ENCODE measurements at places on chromosomes 7 and 10.
A peak's percentile ranks its signal among the peaks of the same experiment; 100 is the strongest.

- DNase-seq: no peak
Observed at GRCh38 chr7:138669364-138669763, 31.8 kb downstream of the SVOPL start.

- DNase-seq: no peak
Observed at GRCh38 chr10:91007655-91008054, 86.8 kb upstream of the ANKRD1 start.

- no peak for DNase-seq
Observed at GRCh38 chr7:7911369-7912123, 57.0 kb upstream of the GLCCI1 start.

DNA sequence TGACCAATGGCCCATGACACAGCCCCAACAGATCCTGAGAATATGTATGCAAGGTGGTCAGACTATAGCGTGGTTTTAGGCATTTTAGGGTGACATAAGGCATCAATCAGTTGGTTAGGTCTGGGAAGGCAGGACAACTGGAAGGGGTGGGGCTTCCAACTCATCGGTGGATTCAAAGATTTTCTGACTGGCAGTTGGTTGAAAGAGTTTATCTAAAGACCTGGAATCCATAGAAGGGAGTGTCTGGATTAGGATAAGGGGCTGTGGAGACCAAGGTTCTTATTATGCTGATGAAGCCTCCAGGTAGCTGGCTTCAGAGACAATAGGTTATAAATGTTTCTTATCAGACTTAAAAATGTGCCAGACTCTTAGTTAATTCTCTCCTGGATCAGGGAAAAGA lies 60.3 kb upstream of the CFAP46 start:
- DNase-seq: no peak

DNA sequence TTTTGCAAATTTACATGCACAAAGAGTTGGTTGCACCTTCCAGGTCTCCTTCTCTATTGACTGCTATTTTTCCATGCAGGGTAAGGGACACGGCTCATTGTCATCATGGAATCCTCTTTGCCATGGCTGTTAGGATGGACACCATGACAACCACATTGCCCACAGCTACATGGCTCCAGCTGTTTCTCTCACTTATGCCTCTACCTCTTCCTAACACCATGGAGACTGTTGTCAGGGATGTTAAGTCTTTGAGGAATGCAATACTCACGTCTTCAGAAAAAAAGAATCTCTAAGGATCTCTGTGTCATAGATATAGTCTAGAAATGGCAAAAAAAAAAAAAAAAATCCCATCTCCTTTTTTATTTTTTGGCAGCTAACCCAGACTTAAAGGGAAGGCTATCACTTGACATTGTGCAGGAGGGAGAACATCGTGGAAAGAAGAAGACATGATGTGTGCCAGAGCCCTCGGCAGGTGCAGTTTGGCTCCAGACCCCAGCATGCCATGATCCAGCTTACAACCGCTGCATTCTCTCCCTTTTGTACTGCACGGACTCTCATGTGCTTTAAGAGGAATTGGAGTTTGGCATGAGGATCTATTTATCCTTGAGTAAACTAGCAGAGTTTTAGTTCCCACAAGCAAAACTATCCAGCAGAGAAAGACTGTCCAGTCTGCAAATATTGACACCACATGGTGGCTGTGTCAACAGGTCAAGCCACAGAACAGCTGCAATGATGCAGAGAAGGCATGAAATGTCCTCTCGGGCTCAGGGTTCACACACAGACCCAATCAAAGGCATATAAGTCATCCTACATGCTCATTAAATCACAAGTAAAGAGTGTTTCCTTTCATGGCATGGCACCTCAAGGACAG lies 70.8 kb downstream of the FRMD4A start:
- no peak for DNase-seq

GRCh38 chr10:33794460-33794859 lies 460.0 kb upstream of the NRP1 start:
- no peak for DNase-seq

- DNase-seq: no peak
Observed at GRCh38 chr7:28178599-28178998, 2.0 kb downstream of the JAZF1 start.

GRCh38 chr7:137122145-137122544 lies 221.4 kb downstream of the PTN start:
- no peak for DNase-seq

GRCh38 chr10:95237376-95238170 lies 43.5 kb downstream of the ACSM6 start:
- no peak for DNase-seq

DNA sequence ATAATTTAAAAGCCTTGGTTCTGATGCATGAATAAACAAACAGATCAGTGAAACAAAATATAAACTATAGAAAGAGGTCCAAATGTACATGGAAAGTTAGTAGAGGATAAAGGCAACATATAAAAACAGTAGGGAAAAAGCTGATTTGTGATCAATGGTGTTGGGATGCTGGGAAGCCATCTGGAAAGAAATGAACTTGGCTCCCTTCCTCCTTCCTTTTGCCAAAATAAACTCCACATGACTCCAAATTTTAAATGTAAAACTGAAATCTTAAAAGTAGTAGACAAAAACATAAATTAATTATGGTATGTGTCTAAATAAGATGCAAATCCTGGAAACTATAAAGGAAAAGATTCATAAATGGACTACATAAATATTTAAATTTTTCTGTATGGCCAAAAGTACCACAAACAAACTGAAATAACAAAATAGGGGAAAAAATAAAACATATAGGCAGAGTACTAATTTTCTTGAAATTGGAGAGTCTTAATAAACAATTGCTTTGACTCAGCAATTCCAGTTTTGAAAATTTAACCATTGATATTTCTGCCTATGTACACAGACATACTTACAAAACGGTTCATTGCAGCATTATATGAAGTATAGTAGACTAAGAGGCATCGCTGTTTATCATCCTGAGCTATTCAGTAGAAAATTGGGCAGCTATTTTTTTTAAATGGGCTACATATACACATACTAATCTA lies 77.0 kb upstream of the TRIM24 start:
- no peak for DNase-seq

DNA sequence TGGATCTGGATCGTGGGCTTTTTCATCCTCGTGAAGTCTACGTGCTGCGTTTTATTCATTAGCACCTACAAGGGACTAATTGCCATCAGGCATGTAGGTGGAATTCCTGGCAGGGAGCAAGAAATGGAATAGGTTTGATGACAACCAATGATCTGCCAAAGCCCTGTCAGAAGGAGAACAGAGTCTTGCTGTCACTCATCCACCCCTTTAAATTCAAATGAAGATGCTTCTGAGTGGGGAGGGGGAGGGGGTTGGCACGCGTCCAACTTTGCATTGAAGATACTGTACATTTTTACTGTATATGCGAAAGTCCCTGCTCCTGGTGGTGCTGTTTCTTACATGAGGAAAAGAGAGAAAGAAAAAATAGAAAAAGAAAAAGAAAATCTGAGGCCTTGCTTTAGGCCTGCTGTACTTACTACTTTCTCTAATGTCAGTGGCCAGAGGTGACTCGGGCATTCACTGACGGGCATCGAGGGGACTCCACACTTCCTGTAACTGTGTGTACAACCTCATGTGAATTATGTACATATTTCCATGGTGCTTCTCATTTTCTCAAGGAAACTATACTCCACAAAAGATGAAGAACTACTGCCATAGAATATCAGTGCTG lies 569.1 kb downstream of the INHBA start:
- DNase-seq: no peak

GRCh38 chr7:17147409-17147808 lies 151.0 kb upstream of the AHR start:
- DNase-seq: no peak

- no peak for DNase-seq
Observed at GRCh38 chr7:26007510-26007909, 144.5 kb upstream of the NFE2L3 start.

GRCh38 chr7:130959743-130960207 lies 225.8 kb upstream of the KLF14 start:
- no peak for DNase-seq

DNA sequence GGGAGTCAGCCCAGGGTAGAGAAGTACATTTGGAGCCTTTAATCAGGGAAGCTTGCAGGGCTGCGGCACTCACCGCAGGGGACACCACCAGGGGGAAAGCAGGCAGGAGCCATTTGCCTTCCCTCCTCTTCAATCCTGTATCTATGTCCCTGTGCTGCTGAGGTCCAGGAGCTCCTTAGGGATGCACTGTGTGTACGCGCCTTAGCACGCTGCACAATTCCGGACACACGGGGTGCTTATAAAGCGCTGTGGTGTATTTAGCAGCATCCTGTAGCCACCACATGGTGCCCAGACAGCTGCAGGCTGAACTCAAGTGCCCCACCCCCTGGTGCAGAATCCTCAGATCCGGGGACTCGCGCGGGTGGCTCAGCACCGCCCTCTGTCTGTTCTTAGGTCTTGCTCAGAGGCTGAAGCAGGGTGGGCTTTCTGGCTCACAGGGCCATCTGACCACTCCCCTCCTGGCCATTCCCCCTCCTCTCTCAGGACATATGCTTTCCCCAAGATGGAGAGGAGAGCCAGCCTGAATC lies 421.4 kb downstream of the SDK1 start:
- DNase-seq: peak; percentile 26

DNA sequence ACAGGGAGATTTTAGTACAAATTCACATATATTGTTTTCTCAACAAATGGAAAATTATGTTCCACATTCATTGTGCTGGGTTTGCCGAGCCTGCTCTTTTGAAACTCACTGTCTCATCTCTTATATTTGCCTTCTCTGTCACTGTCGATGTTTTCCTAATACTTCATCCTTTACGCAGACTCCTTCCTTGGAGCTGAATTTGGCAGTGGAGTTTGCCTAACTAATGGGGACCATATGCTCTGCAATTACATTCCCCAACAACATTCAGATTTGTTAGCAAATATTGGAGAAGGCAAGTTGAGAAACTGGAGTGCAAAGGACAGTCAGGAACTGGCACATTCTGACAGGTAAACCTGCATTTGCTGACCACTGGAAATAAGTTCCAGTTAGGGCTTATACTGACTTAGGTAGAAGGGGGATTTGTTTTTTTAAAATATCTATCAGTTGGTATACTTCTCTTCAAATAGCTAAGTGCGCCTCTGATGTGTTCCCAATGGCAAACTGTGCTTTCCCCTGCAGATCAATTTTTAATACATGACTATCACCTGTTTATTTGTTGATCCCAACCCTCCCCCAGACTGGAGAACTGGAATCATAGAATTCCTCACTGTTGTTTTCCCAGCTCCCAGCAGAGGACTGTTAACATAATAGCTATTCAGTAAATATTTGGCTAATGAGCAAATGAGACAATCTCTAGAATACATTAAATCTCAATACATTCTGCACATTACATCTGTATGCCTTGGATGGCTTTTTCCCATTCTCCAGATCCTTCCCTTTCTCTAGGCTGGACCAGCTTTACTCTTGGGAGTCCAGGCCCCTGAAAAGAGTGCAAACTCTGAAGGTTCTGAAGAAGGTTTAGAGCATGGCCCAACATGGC lies 769.3 kb downstream of the KCNMA1 start:
- DNase-seq: no peak

GRCh38 chr10:13589316-13589715 lies 2.6 kb downstream of the PRPF18 start:
- no peak for DNase-seq

- DNase-seq: no peak
Observed at GRCh38 chr7:1590476-1590875, 20.6 kb upstream of the PSMG3 start.

- no peak for DNase-seq
Observed at GRCh38 chr10:50788951-50789945, 49.5 kb downstream of the ASAH2B start.

GRCh38 chr10:6409971-6410643 lies 170.0 kb downstream of the PRKCQ start:
- DNase-seq: peak; percentile 13

GRCh38 chr7:111827863-111828504 lies 265.7 kb upstream of the IMMP2L start:
- no peak for DNase-seq

GRCh38 chr10:17710181-17710580 lies 41.8 kb upstream of the TMEM236 start:
- no peak for DNase-seq

- DNase-seq: no peak
Observed at GRCh38 chr10:28669227-28670173, 7.8 kb upstream of the BAMBI start.

DNA sequence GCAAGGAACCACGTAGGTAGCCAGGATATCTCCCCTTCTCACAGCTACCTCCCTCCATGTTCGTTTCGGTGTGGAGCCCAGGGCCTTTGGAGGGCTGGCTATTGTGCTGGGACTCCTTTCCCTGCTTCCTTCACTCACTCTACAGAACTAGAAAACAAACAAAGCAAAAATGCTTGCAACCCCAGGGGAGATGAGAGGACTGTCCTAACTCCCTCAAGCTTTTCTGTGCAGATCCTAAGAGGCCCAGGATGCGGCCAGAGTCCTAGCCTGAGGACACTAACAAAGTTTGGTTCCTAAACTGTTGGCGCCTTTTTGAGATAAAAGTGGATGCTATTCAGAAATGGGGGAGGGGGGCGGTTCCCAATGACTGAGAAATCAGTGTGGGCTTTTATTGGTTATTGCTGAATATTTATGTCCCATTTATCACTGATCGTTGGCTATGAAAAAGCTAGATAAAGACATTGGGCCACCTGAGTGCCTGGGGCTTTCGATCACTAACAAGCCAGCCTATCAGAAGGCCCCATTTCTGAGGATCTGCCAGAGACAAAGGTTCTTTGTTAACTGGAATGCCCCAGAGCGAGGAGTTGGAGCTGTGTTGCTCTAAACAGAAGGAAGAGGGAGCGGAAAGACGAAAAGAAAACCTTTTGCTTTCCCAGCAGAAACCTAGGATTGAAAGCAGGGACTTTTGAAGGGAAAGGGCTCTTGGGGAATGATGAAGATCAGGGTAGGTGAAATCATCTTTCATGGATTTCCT lies 95.2 kb upstream of the EGR2 start:
- no peak for DNase-seq

DNA sequence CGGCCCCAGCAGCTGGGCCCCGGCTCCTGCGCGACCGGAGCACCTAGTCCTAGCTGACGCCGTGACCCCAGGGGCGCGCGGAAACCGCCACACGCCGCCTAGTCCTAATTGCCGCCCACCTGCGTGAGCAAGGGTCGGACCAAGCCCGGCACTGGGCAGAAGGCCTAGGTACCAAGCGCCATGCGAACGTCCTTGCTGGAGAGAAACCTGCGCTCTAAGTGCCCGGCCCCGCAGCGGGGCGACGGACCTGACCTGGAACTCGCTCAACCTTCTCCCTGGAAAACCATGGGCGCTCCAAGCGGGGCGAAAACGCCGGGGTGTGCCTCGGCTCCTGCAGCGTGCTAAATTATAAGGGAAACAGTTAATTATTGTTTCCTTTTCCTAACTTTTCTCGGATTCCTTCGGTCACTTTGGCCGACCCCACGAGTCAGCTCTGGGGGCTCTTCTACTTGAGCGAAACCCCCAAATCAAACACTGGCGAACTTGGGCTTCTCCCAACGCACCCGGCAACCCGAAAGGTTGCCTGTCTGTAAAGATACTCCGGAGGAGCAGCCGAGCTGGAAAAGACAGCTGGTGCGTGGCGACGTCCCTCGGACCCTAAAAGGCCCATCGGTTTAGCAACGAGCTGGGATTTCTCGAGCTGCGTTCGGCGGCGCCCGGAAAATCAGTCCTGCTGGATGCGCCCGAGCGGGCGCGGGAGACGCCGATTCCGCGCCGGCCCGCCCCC lies 5.3 kb upstream of the EBF3 start:
- no peak for DNase-seq

GRCh38 chr7:124155432-124156022 lies 122.7 kb upstream of the TMEM229A start:
- DNase-seq: no peak

All from activated naive CD4-positive, alpha-beta T cell (primary cell).